ENCODE measurements at places on chromosomes 16 and 17.

DNA sequence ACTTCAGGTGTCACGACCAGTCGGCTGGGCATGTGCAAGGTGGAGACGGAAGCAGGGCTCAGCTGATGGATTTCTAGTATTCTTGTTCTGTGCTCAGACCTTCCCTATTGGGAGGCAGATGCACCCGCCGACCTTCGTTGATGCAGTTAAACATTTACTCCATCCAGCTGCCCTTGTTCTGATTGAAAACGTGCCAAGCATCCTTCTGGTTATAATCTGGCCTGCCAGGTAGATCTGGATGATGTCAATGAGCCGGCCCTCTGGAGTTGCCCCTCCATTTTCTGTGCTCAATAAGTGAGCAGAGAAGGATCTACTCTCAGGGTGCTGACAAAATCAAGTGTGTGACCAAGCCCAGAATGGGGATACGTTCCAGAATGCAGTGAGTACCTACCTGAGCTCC lies 38.3 kb downstream of the CCDC182 start:
- no peak for DNase-seq

DNA sequence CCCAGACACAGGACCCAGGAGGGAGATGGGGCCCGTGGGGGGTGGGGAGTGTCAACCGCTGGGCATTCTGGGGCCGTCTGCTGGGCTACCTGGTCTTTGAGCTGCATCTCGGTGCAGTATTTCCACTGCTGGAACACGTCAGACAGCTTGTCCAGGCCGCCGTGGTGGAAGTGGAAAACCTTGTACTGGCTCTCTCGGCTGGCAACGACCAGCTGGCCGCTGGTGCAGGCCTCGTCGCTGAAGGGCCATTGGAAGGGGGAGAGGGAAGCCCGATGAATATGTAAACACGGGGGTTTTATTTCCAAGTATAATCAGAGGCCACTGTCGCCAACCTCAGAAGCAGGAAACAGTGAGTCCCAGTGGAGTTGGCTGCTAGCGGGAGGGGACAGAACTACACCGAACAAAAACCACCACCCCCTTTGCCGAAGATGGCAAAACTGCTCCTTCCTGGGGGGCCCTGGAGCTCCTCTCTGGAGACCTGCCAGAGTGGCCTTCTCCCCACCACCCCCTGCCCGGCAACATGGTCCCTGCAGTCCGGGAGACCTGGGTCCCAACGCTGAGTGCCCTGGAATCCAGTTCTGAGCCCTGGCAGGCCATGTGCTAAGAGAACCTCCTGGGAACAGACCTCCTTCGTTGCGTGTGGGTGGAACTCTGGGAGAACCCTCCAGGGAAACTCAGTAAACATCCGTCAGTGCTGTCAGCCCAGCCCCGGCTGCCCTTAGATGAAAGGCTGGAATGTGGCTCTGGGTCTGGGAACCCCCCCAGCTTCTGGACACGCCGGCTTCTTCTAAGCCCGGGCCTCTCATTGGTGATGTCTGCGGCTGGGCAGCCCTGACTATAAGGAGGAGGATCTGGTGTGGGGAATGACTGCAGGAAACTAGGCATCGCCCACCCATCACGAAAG lies 84.1 kb downstream of the TBC1D16 start:
- DNase-seq = peak; percentile 86

DNA sequence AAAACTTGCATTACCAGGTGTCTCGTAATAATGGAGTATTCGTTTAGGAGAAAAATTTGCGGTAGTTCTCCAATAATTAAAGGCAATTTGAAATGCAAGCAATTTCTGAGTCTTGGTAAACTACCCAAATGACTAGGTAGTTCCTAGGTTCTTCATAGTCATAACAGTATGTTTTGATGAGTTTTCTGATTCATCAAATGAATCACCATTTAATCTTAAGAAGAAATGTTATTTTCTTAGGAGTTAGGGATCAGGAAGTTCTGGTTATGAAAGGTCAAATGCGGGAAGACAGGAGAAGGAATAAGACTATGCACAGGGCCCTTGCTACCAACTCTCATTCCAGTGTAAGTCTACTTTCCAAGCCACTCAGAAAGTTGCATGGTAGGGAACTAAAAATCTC lies 221.5 kb upstream of the SOX9 start:
- DNase-seq = peak; percentile 64

- peak; percentile 47 for DNase-seq
Observed at GRCh38 chr16:54957403-54958166, 26.9 kb downstream of the IRX5 start.

DNA sequence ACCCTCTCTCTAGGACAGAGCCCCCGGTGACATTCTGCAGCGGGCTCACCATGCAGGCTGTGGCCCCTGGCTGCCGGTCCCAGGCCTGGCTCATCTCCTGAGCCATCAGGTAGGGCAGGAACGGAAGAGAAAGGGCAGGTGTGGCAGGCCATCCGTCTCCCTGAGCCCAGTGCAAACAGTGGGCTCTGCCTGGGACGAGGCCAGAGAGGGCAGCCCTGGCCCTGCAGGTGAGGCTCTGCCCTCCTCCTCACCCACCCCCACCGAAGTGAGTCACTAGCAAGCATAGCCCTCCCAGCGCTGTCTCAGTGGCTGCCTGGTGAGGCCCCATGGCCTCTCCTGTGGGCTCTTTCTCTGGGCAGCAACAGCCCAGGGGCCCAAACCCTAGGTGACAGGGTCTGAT lies 14.5 kb downstream of the OTOP3 start:
- no peak for DNase-seq

GRCh38 chr16:65309354-65309753 lies 187.5 kb upstream of the CDH11 start:
- DNase-seq = no peak

- no peak for DNase-seq
Observed at GRCh38 chr16:82633964-82634600, 7.3 kb downstream of the CDH13 start.

DNA sequence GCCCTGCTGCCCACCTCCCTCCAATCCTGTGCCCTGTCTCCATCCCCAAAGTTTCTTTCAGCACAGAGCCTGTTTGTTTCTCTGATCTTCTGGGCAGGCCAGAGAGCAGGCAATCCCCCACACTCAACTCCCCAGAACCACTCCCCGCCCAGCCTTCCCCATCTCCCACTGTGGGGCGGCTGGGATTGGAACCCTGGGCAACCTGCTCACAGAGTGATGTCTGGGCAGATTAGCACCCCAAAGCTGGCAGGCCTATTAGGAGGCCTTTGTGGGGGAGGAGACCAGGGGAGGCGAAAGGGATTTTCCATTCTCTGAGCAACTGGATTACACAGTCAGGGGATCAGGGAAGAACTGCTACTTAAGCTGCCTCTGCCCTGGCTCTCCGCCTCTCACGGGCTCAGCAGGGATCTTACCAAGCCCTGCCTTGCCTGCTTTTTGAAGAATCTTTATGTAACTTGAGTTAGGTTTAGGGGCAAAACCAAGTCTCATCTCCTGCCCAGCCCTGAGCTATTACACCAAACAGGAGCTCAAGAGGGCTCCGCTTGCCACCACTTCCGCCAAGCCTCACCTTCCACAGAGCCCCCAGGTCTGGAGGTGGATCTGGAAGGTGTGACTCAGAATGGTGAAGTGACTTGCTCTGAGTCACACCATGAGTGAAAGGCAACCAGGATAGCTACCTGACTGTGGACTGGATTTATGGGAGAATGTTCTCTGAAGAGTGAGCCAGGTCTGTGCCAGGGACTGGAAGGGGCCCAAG lies 16.0 kb upstream of the LHX1 start:
- DNase-seq = peak; percentile 14

- no peak for DNase-seq
Observed at GRCh38 chr17:61366715-61367413, 32.8 kb upstream of the TBX2 start.

DNA sequence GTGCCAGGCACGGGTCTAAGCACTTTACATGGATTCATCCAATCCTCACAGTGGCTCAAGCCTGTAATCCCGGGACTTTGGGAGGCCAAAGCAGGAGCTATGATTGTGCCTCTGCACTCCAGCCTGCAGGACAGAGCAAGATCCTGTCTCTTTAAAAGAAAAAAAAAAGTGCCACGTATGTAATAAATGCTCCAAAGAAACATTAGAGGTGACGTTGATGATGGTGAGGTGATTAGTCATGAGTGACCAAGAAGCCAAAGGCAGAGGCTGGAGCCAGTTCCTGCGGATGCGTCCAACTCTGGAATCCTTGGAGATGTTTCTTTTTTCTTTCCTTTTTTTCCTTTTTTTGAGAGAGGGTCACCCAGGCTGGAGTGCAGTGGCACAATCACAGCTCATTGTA lies 59.4 kb upstream of the SIAH1 start:
- peak; percentile 97 for DNase-seq

DNA sequence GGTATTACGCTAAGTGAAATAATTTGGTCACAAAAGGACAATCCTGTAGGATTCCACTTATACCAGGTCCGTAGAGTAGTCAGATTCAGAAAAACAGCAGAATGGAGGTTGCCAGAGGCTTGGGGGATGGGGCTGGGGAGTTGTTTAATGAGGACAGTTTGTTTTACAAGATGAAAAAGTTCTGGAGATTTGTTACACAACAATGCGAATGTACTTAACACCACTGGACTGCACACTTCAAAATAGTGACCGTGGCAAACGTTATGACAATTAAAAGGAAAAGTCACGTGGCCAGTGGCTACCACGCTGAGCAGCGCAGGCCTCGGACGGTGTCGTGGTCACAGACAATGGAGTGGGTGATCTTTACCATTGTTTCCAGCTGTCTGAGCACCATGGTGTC lies 338.1 kb downstream of the SEC14L1 start:
- no peak for DNase-seq

DNA sequence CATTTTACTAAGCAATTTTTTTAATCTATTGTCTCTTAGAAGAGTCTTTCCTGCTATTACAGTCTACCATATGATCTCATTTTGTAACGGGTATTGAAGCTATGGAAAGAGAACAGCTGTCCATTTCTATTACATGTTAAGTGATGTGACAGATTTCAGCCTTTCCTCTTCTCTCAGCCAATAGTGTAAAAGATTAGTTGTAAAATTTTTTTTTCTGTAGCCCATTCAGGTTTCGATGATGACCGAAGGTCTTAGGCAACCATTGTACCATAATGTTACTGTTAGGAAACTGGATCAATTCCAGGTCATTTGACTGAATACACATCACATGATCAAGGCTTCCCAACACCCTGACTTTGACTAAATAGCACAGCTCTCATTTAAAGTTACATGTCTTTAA lies 147.6 kb upstream of the HLF start:
- peak; percentile 28 for DNase-seq

- DNase-seq = no peak
Observed at GRCh38 chr16:11011326-11011725, 67.0 kb downstream of the CLEC16A start.

All from fibroblast of mammary gland (primary cell).